ENCODE measurements at places on chromosomes 1 and 21.
A peak's percentile ranks its signal among the peaks of the same experiment; 100 is the strongest.

DNA sequence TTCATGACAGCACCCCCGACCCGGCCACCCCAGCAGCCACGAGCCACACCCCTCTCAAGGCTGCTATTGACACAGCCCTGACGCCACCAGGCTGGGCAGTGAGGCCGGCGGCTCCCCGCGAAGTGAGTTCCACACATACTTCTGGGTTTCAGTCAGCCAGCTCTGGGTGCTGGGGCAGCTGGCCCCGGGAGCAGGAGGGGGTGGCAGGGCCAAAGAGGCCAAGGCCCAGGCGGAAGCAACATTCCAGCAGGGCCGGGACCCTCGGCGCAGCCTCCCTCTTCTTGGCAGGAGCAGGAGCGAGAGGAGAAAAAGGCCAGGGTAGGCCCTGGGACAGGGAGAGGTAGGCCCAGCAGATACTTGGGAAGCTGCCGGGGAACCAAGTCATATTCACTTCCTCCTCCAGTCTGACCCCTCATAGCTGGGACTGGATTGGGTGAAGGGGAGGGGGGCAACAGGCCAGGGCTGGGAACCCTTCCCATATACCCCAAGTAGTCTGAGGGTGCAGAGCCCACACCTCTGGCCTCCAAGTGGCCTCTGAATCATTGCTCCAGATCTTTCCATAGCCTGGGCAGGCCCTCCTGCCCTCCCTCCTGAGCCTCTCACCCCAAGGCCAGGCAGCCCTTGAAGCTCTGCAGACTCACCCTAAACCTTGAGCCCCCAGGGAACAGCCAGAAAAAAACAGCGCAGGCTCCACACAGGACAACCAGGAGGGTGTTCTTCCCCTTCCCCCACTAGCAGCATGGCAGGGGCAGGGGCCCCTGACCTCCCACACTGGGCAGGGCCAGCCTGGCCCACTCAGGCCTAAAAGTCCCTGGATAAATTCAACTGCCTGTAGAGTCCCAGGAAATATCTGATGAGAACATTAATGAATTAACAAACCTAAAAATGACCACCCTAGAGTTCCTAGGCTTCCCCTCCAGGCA lies 5.7 kb downstream of the HSPG2 start:
- DNase-seq = no peak
- peaks cover 18% of the 10 kb centered on the region for H3K4me1 ChIP-seq
- H3K27me3 ChIP-seq = peaks cover 11% of the 10 kb centered on the region
- H3K4me3 ChIP-seq = no peak overlapping the region
- H3K27ac ChIP-seq = no peak overlapping the region

- no peaks in the 10 kb centered on the region for H3K36me3 ChIP-seq
- DNase-seq = no peak
- no peaks in the 10 kb centered on the region for H3K4me1 ChIP-seq
- H3K4me3 ChIP-seq = no peak overlapping the region
- H3K27ac ChIP-seq = no peak overlapping the region
Measured at GRCh38 chr1:96292141-96292540, 429.4 kb upstream of the PTBP2 start.

DNA sequence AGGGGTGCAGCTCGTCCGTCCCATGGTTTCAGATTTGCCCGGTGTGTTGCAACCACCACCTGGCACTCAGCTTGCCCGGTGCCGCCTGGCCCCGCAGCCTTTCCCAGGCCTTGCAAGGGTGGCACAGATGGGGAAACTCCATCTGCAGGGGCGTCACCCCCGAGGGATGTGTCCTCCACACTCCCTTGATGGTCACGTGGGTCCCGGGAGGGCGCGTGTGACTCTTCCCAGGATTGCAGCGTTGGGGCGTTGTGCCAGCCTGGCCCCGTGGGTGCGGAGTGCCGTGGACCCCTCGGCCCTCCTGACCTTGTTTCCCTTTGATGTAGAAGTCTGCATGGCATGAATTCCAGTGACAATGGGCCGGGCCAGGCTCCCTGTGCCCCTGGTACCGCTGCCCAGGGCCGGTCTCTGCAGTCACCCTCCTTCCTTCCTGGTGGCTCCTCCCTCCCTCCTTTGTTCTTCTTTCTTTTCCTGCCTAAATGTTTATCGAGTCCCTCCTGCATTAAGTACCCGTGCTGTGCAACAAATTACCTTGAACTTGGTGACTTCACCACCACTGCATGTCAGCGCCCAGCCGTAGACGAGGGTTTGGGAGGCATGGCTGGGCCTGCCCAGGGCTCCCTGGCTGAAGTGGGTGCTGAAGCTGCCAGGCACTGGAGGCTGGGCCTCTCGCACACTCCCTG lies 22.9 kb downstream of the RRP1 start:
- H3K4me3 ChIP-seq = no peak overlapping the region
- DNase-seq = no peak
- no peaks in the 10 kb centered on the region for H3K27me3 ChIP-seq
- H3K27ac ChIP-seq = no peak overlapping the region
- peaks cover 8% of the 10 kb centered on the region for H3K4me1 ChIP-seq
- peaks cover 11% of the 10 kb centered on the region for H3K36me3 ChIP-seq

DNA sequence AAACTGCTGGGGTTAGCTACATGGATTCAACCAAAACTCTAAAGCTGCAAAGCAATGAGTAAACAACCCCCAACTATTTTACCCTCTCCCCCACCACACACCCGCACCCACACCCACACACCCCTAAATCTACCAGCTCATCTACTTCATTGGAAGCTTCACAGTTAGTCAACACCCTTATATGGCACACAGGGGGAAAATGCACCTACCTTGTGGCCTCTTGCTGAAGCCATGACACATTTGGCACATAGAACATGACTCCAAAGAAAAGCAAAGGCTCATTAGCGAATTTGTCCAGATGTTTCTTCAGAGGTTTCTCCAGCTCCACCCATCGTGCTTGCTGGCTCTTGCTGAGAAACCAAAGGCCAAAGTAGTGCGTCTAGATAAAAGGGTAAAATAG lies 99.8 kb downstream of the PTPN14 start:
- DNase-seq = no peak
- H3K4me3 ChIP-seq = no peak overlapping the region
- H3K4me1 ChIP-seq = peaks cover 62% of the 10 kb centered on the region
- H3K27me3 ChIP-seq = peaks cover 27% of the 10 kb centered on the region
- H3K36me3 ChIP-seq = no peaks in the 10 kb centered on the region

- no peak overlapping the region for H3K4me3 ChIP-seq
- no peaks in the 10 kb centered on the region for H3K4me1 ChIP-seq
- no peak for DNase-seq
- no peak overlapping the region for H3K27ac ChIP-seq
- H3K36me3 ChIP-seq = no peaks in the 10 kb centered on the region
Measured at GRCh38 chr1:116284819-116285390, 88.1 kb upstream of the ATP1A1 start.

DNA sequence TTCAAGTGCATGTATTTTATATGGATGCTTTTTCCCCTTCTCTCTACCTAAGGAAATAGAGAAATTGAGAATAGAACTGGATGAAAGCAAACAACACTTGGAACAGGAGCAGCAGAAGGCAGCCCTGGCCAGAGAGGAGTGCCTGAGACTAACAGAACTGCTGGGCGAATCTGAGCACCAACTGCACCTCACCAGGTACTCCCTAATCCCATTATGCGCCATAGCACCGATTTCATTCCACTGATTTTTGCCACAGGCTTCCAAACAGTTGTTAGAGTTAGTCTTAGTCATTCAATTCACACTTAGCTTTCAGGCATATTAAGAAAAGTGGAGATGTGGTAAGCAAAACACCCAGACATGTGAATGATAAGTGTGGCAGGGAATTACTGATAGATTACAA lies 122.8 kb downstream of the SDCCAG8 start:
- H3K27me3 ChIP-seq = no peaks in the 10 kb centered on the region
- no peak for DNase-seq
- no peak overlapping the region for H3K27ac ChIP-seq
- H3K4me3 ChIP-seq = no peak overlapping the region

DNA sequence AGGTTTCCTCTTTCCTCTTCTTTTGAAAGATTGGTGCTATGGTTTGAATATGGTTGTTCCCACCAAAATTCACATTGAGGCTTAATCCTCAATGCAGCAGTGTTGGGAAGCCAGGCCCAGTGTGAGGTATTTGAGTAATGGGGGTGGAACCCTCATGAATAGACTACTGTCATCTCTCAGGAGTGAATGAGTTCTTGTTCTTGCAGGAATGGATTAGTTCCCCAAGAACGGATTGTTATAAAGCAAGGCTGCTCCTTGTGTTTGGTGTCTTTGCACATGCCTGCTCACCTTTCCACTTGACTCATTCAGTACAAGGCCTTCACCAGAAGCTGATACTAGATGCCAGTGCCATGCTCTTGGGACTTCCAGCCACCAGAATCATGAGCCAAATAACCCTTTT lies 223.2 kb downstream of the BACH1 start:
- H3K4me1 ChIP-seq = no peaks in the 10 kb centered on the region
- no peaks in the 10 kb centered on the region for H3K27me3 ChIP-seq
- no peak overlapping the region for H3K4me3 ChIP-seq
- no peak overlapping the region for H3K27ac ChIP-seq
- H3K36me3 ChIP-seq = peaks cover 34% of the 10 kb centered on the region

DNA sequence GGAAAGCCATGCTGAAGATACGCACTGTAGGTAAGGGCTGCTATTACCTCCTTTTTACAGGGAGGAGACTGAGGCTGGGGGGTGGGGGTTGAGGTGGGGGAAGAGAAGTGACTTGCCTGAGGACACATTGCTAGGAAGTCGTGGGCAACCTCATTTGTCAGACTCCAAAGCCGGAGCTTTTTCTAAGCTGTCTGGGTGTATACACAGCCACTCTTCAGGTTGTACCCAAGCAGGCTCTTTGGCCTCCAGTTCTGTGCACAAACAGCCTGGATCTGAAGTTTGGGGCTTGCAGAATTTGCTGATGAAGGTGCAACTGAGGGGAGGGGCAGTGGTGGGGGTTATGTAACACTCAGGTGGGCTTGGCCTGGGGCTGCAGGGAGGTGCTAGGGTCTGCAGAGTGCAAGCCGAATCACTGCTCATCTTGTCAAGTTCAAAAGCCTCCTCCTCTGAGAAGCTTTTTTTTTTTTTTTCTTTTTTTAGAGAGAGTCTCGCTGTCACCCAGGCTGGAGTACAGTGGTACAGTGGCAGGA lies 16.9 kb downstream of the TINAGL1 start:
- H3K27me3 ChIP-seq = peaks cover 46% of the 10 kb centered on the region
- DNase-seq = no peak
- H3K4me3 ChIP-seq = no peak overlapping the region
- peaks cover 6% of the 10 kb centered on the region for H3K4me1 ChIP-seq
- no peak overlapping the region for H3K27ac ChIP-seq

DNA sequence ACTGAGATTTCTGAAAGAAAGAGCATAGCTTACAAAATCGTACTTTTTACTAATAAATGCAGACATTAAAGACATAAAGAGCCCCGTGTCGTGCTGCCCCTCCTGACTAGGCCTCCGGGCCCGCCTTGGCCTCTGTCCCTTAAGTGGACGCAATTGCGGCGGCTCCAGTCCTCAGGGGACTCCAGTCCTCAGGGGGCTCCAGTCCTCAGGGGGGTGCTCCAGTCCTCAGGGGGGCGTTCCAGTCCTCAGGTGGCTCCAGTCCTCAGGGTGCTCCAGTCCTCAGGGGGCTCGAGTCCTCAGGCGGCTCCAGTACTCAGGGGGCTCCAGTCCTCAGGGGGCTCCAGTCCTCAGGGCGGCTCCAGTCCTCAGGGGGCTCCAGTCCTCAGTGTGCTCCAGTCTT lies 10.6 kb upstream of the OR2M2 start:
- no peak overlapping the region for H3K4me3 ChIP-seq
- no peaks in the 10 kb centered on the region for H3K36me3 ChIP-seq
- no peaks in the 10 kb centered on the region for H3K27me3 ChIP-seq

- no peak for DNase-seq
- H3K4me3 ChIP-seq = no peak overlapping the region
- H3K36me3 ChIP-seq = no peaks in the 10 kb centered on the region
- H3K27ac ChIP-seq = no peak overlapping the region
Measured at GRCh38 chr1:160117709-160118183, 2.2 kb downstream of the ATP1A2 start.

GRCh38 chr1:234973426-234974250 lies 155.0 kb downstream of the TOMM20 start:
- H3K27ac ChIP-seq = no peak overlapping the region
- no peaks in the 10 kb centered on the region for H3K36me3 ChIP-seq
- no peaks in the 10 kb centered on the region for H3K27me3 ChIP-seq
- DNase-seq = peak; percentile 22

DNA sequence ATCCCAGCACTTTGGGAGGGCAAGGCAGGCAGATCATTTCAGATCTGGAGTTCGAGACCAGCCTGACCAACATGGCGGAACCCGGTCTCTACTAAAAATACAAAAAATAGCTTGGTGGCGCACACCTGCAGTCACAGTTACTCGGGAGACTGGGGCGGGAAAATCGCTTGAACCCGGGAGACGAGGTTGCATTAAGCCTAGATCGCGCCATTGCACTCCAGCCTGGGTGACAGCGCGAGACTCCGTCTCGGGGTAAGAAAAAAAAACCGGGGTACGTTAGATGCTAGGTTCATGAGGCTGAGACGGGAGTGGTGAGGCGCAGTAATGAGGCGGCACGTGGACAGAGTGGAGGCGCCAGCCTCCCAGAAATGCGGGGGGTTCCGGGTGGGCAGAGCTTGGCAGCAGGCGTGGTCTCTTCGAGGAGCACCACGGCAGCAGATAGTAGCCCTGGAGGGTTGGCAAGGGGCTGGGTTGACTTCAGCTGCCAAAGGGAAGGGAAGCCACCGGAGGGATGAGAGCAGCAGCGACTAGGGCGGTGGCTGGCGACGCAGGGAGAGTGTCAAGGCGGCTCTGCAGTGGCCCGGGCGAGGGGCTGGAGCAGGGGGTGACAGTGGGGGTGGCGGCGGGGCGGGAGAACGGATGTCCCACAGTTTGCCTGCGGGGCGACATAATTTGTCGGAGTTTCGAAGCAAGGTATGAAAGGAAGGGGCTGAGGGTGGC lies 832 bp downstream of the MRPL20 start:
- H3K27ac ChIP-seq = peak overlapping the region; percentile 96
- peaks cover 63% of the 10 kb centered on the region for H3K4me1 ChIP-seq
- peak; percentile 49 for DNase-seq

GRCh38 chr1:193013707-193014106 lies 45.5 kb downstream of the UCHL5 start:
- no peak overlapping the region for H3K4me3 ChIP-seq
- no peaks in the 10 kb centered on the region for H3K4me1 ChIP-seq
- no peaks in the 10 kb centered on the region for H3K27me3 ChIP-seq
- no peak for DNase-seq
- peaks cover 27% of the 10 kb centered on the region for H3K36me3 ChIP-seq

- no peaks in the 10 kb centered on the region for H3K27me3 ChIP-seq
- H3K4me1 ChIP-seq = peaks cover 4% of the 10 kb centered on the region
- no peak overlapping the region for H3K27ac ChIP-seq
- H3K4me3 ChIP-seq = no peak overlapping the region
- H3K36me3 ChIP-seq = peaks cover 4% of the 10 kb centered on the region
Measured at GRCh38 chr21:25938658-25939395, 204.1 kb downstream of the GABPA start.

DNA sequence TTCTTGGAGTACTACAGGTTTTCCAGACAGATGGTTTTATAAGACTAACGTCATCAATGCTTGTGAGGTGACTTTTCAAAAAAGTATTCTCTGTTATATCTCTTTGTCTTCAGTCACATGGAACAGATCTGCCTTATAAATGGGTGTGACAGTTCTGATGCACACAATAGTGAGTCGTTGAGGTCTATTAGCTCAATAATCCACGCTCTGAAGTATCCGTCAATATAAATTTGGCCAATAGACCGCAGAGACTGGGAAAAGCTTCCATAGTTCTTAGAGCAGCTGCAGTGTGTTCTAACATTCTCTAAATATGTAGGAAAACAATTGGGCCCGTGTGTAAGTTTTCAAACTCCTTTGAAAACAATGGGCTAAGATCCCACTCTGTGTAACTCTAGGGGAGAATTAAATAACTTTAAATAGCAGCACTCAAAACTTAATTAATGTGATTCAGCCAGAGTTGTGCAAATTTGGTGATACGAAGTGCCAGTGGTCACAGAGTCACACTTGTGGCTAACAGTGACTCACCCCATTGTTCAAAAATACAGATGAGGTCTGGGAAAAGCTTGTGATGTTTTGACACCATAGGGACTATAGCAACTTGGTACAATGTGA lies 316.0 kb downstream of the LMO4 start:
- H3K4me1 ChIP-seq = peaks cover 5% of the 10 kb centered on the region
- DNase-seq = no peak
- no peaks in the 10 kb centered on the region for H3K36me3 ChIP-seq
- H3K4me3 ChIP-seq = no peak overlapping the region
- H3K27me3 ChIP-seq = no peaks in the 10 kb centered on the region

All from activated T-cell treated with anti-CD3 and anti-CD28 coated beads, Interleukin-2, amount 50 U/mL, for 24 hours (primary cell).